CD4-positive, alpha-beta T cell treated with Interleukin-15 for 1 hour (primary cell): ENCODE measurements at places on chromosomes 6 and 20.
A peak's percentile ranks its signal among the peaks of the same experiment; 100 is the strongest.

- no peak for DNase-seq
These were observed 155.1 kb downstream of the SLC16A10 start for GRCh38 chr6:111242452-111242851.

GRCh38 chr6:138769102-138769676, 4.4 kb upstream of the CCDC28A start:
- no peak for DNase-seq

GRCh38 chr20:10653599-10654249, 20.1 kb downstream of the JAG1 start:
- DNase-seq, result no peak

DNA sequence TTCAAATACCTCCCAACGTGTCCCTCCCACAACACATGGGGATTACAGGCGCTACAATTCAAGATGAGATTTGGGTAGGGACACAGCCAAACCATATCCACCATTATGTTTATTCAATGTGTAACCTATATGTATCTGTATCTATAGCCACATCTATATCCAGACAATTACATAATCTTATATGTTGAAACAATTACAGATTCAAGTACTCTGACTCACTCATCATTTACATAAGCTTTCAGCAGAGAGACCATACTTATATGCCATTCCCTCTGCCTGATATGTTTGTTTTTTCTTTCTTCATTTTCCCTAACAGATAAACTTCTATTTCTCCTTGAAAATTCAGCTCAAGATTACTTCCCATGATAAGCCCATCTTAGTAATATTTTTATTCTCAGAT, 163.6 kb downstream of the LAMA2 start:
- no peak for DNase-seq

DNA sequence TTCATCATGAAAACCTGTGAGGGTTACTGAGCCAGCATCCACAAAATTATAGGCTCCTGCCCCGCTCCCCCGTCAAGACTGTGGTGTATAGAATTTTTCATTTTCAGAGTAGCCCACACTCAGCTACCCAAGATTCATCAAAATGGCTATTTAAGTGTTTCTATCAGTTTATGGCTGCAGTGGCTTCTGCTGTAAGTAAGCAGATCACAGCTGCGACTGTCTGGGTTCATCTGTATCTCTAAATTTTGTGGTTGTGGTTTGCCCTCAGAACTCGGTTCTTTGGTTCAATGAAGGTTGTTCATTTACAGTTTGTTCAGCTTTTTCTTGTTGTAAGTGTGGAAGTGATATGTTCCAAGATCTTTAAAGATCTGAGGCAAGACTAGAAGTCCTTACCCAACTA, 284.2 kb downstream of the DOK5 start:
- DNase-seq, result no peak

DNA sequence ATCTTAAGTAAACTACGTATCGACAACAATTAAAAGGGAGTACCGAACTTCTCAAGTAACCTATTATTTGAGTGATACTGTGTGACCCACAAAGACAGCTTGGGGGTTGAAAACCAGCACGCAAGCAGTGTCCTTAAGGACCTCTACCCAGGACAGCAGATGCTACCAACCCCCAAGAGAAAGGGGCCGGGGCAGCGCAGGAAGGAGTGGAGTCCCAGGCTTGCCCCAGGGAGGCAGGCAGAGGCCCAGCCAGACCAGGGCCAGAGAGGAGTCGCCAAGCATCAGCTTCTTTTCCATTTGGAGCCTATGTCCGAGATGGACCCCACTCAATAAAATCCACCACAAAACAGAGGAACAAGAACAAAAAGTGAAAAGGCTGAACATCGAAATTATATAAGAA, 11.9 kb downstream of the DIDO1 start:
- DNase-seq, result no peak

DNA sequence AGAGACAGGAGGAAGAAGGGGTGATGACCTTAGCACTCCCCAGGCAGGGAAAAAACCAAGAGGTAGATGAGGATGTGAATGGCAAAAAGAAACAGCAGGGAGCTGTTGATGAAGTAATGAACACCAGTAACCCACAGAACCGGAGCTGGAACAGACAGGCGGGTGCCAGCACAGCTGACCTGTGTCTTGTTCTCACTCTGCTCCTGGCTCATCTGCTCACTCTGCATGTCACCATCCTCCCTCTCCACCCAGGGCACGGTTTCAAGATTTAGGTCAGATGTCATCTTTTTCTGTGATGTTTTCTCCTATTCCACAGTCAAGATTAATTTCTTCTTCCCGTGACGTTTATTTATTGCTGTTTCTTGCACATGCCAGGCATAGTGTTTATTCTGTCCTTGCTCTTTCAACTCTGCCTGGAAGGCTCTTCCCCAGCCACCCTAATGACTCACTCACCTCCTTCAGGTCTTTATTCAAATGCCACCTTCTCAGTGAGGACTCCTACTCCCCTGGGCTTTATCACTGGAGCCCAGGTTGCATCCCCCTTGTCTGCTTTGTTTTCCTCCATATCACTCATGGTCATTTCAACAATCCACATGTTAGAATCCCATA, 164.5 kb upstream of the HDAC2 start:
- DNase-seq, result no peak

- no peak for DNase-seq
These were observed 4.5 kb upstream of the SYS1 start for GRCh38 chr20:45358282-45359068.

DNA sequence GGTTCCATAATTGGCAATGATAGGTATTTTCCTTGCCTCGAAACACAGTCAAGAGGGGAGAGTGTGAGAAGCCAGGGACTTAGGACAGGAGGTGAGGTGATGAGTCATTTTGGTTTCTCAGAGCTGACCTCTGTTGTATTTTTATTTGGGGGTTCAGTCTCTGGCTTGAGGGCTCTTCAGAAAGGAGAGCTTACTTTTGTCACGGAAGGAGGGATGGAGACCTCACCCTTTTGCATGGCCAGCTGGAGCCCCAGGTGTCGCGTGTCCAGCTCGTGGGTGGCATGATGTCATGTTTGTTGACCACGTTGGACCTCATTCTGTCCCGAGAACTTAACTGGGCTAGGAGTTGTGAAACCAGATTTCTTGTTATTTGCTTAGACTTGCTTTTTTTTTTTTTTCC, 293.9 kb downstream of the QKI start:
- no peak for DNase-seq

DNA sequence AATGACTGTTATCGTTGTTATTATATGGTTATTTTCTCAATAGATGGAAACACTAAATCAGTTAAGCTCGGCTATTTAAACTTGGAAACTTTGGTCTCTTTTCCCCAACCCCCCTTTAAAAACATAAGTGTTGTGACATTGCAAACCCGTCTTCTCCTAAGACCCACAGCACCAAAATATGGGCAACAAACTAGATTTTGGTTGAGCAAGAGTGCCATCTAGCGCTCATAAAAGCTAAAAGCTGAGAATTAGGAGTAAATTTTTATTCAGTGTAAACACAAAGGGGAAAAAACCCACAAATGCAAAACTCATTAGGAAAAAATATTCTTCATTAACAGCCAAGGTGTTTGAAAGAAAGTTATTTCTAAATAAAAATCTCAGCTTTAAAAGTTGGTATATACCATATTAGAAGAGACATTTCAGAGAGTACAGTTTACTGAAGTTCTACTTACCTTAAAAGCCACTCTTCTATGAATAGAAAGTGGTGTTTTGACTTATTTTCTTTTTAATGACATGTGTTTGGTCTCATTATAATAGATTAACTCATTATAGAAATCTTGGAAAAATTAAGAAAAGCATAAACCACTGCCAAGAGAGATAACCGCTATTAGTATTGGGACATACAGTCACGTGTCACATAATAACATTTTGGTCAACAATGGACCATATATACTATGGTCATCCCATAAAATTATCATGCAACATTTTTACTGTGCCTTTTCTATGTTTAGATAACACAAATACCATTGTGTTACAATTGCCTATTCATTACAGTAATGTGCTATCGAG, 21.1 kb downstream of the SESN1 start:
- peak; percentile 41 for DNase-seq

DNA sequence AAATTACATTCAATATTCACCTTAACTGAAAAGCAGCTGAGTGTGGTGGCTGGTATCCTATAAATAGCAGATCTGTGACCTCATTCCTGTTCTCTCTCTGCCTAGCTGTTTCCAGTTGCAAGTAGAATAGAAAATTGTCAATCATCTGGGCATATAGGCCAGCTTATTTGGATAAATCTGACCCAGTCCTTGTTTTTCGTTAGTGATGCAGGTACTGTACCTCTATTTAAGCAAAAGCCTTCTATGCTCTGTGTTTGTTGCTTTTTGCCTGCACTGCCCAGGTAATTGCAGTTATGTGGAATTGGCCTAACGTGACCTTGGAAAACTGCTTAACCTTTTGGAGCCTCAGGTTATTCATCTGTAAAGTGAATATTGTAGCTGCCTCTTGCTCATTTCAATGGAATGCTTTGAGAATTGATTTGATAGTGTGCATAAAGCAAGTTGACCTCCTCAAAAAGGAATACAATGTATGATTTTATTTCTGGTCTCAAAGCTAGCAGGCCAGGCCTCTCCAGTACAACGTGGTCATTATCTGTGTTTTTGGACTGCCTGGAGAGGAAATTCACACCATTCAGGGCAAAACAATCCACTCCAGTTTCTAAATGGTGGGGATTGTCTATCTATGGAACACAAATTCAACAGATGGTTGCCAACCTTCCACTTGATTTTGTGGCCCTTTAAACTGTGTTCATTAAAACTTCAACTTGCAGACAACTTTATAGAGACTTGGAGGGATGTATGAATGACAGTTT, 508.7 kb upstream of the CITED2 start:
- DNase-seq, result no peak

DNA sequence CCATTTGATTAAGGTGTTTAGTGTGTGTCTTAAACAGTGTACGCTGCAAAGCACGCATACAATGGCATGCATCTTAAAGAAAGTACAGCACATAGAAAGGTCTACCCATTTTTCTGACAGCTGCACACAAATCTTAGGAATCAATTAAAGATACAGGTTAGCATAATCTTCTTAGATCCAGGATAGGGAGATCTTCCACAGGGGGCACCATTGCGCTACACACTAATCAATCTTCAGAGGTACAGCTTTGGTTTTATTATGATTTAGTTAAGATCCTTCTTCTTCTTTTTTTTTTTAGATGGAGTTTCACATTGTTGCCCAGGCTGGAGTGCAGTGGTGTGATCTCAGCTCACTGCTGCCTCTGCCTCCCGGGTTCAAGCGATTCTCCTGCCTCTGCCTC, 63.7 kb upstream of the BEND3 start:
- no peak for DNase-seq

- DNase-seq, result no peak
These were observed 163.9 kb upstream of the SCGN start for GRCh38 chr6:25488156-25488555.

GRCh38 chr6:44670146-44670545, 282.6 kb downstream of the CDC5L start:
- DNase-seq, result no peak

- DNase-seq, result no peak
These were observed 64.4 kb upstream of the PLEKHG1 start for GRCh38 chr6:150535151-150535804.

GRCh38 chr20:53559816-53560215, 33.8 kb downstream of the ZNF217 start:
- DNase-seq, result no peak

- no peak for DNase-seq
These were observed 99.5 kb downstream of the PRDM1 start for GRCh38 chr6:106185615-106186014.

DNA sequence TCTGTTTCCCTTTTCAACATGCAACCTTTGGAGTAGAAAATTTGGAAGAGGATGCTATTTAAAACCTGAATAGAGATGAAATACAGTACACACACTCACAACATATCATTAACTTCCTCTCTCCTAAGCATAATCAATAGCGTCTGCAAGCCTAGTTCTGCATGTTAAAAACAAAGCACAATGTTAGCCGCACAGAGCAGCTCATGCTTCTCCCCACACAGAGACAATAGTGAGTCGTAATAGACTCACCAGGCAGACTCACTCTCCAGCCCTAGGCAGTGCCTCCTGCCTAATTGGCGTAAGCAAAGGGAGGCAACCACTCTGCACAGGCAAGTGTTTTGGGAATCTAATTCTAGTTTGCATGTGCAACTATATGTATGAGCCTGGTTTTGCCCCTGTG, 45.8 kb upstream of the ARID1B start:
- no peak for DNase-seq

- DNase-seq, result no peak
These were observed 39.0 kb upstream of the NEDD9 start for GRCh38 chr6:11271228-11272020.
